ENCODE measurements at places on chromosomes 3 and 15.

DNA sequence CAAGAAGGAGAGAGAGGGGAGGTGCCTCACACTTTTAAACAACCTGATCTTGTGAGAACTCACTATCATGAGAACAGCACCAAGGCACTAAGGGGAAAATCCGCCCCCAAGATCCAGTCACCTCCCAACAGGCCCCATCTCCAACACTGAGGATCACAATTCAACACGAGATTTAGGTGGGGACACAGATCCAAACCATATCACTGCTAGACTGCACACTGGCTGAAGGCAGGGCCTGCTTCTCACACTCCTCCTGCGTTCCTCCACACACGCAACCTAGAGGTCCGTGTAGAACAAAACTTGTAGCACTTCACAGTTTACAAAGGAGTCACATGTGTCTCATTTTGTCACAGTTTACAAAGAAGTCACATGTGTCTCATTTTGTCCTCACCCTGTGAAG lies 97.8 kb downstream of the DAPK2 start:
- no peak for DNase-seq

DNA sequence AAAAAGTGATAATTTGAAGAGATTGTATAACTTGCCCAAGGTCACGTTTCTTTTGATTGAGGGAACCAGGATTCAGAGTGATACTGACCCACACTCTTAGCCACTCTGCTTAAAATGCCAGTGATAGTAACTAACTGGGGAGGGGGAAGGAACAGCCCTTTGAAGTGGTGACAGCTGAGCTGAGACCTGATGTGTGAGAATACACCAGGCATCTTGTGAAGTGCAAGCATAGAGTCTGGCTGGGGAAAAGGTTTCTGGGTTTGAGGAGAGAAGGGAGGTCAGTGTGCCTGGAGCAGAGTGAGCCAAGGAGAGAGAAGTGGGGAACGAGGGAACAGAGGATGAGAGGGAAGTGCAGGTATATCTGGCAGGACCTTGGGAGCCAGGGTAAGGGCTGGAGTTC lies 35.4 kb upstream of the SCAANT1 start:
- no peak for DNase-seq

GRCh38 chr3:110856916-110857315 lies 214.7 kb upstream of the NECTIN3 start:
- DNase-seq, result no peak

- DNase-seq, result no peak
Measured at GRCh38 chr15:92869263-92869940, 30.7 kb upstream of the CHD2 start.

DNA sequence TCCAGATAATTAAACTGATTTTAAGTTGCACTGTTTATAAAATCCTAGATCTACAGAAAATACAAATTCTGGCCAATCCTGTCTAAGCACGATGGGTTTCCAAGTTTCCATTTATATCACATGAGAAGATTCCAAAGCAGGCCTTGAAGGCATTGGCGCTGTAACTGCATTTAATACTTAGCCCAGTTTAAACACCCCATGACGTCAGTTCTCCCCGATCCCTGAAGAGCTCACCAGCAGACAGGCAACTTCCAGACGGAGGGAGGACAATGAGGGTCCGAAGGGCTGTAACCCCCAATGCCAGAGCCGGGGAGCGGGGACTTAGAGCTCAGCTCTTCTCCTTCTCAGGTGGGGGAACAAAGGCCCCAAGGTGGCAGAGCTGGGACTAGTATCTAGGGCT lies 117.3 kb downstream of the XXYLT1 start:
- no peak for DNase-seq

All from activated B cell treated with CpG ODN at 0.5 μM for 24 hours (primary cell).